ENCODE measurements at places on chromosomes 7 and 10.
A peak's percentile ranks its signal among the peaks of the same experiment; 100 is the strongest.

DNA sequence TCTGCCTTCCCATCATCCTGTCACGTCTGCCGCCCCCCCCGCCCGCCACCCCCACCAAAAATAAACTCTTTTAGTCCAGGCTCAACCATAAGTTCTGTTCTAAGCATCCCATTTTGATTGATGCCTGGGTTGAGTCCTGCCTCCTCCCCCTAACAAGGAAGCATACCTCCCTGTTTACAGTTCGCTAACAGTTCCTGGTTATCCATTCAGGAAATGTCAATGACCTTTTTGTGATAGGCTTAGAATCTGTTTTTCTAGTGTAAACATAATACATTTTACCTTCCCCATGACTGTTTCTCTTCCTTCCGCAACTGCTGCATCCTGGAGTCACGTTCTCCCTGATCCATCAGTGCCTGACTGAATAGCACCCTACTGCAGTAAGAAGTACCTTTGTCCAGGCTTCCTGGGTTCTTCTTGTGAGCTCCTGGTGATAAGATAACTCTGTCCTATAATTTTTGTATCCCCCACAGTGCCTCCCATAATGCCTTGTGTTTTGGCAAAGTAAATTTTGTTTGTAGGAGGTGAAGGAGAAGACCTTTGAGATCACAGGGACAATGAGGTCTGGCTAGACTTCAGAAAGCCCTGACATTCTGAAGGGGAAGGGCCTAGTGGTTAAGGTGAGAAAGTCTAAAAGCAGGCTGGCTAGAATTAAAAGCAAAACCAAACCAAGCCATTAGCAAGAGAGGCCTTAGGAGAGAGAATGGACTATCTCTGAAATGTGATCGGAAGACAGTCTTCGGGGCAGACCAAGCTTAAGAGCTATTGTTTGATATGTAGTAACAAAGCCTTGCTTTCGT is 7.3 kb downstream of the AGFG2 start:
- DNase-seq = no peak

DNA sequence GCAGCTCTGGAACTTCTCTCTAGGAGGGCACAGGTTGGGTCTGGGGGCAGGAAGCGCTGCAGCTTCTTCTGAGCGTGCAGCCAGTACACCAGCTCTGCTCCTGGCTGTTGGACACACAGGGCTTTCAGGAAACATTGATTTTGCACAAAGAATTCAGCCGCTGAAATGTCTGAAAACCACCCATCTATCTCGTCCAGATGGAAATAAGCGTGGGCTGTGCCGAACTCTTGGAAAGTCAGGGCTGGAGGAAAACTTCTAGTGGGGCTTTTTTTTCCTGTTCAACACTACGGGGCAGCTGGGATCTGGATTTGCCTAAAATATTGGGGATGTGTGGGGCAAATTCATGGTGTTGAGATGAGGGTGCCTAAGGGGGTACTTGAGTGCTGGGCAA is 31.2 kb downstream of the PALD1 start:
- no peak for DNase-seq

GRCh38 chr7:82263920-82264782 is 179.4 kb downstream of the CACNA2D1 start:
- DNase-seq = no peak

DNA sequence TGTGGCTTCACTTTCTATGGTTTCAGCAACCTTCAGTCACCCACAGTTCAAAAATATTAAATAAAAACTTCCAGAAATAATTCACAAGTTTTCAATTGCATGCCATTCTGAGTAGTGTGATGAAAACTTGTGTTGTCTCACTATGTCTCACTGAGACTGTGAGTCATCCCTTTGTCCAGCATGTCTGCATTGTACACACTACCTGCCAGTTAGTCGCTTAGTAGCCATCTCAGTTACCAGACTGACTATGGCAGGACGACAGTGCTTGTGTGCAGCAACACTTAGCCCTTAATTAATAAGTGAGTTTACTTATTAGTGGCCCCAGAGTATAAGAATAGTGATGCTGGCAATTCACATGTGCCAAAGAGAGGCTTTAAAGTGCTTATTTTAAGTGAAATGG is 22.5 kb downstream of the CCDC186 start:
- no peak for DNase-seq

DNA sequence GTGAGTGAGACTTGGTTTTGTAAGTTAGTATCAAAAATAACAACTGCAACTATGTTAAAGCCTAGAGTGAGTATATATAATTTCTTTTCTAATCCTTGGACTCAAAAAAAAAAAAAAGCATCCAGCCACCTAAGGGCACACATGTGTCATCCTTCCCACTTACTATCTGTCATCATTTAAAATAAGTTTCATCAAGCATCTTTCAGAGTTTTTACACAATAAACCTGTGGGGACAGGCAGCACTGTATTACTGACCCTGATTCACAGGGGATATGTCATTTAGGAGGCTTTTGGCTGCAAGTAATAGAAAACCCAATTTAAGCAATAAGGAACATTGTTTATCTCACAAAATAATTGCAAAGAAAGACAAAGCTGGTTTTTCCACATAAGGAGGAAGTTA is 32.3 kb upstream of the OSBPL3 start:
- no peak for DNase-seq

- DNase-seq = no peak
Measured at GRCh38 chr7:157630301-157630853, 293.6 kb downstream of the DNAJB6 start.

- DNase-seq = no peak
Measured at GRCh38 chr10:90644165-90644564, 213.7 kb downstream of the HTR7 start.

DNA sequence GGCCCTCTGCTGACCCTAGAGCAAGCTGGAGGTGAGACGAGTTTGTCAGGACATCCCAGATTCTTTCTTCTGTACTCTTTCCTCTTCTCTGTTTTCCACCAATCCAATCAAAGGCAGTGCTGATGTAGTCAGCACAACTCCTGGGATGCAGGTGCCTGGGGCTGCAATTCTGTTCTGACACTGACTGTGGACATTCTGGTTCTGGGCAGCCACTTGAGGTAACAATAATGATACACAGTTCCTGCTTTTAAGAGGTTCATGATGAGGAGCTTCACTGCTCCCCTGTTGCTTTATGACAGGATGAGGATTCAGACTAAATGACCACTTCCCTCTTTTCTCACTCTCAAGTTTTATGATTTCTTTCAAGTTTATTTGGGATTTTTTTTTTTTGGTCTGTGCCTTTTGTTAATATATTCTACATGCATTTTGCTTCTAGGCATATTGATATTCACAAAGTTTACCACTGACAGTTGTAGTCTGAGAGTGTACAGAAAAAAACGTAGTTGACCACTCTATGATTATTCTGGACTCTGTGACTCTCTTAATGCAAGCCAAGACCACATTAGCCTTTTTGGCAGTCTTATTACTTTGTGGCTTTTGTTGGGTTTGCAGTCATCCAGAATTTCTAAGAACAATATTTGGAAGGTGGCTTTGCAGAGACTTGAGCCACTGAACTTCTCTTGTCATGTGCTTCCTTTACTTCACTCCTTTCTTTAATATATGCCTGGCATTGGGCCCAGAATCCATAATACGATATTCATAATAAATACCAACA is 247.6 kb downstream of the AUTS2 start:
- no peak for DNase-seq

DNA sequence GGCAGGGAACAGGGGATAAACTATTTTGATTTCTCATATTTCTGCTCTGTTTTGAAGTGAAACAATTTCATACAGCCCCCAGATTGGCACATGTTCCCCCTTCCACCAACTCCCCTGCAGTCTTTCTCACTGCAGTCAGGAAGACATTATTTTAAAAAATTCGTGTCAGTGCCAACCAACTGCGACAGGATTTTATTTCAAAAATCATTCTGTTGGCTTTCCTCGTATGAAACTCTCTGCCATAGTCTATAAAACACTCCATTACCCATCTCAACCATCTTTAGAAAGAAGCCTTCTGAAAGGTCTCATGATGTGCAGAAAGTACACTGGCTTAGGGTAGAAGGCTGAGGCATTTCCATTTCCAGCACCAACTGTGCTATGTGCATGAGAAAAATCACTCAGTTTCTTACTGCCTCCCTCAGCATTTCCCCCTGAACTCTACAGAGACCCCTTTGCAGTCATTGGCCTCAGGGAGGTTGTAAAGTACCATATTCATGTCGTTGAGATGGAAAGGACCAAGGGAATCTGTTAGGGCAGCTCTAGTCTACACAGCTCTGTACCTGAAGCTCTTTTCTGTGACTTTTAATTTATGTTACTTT is 46.9 kb downstream of the STEAP1B start:
- no peak for DNase-seq

GRCh38 chr7:105830405-105831301 is 45.7 kb downstream of the ATXN7L1 start:
- no peak for DNase-seq

DNA sequence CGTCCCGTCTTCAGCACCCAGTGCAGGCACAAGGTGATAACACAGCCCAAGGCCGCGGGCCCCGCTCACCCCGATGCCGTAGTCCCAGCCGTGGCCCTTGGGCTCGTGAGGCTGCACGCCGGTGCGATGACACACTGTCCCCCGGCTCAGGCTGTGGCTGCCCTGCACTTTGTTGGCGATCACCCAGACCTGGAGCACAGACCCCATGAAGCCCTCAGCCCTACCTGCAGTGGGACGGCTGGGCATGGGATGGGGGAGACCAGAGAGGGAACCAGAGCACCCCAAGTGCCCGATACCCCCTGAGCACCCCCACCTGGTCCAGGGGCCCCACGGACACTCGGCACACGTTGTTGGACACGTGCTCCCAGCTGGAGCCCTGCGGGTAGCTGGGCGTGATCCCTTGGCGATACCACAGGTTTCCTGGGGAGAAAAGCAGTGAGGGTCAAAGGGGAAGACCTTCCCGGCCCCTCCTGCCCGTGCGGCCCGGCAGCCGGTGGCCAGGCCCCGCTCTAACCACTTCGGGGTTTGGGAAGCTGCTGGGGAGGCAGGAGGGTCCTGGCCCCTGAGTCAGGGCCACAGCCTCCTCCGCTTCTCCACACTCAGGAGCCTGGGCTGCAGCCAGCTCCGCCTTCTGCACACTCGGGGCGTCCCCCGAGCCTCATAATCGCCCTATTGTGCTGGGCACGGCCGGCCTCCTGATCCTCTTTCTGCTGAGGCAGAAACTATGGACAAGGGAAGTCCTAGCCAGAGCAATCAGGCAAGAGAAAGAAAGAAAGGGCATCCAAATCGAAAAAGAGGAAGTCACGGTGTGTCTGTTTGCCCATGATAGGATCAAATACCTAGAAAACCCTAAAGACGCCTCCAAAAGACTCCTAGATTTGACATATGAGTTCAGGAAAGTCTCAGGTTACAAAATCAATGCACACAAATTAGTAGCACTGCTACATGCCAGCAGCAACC is 6.7 kb downstream of the BHLHA15 start:
- no peak for DNase-seq

GRCh38 chr7:21140622-21141021 is 287.3 kb upstream of the SP4 start:
- DNase-seq = no peak

DNA sequence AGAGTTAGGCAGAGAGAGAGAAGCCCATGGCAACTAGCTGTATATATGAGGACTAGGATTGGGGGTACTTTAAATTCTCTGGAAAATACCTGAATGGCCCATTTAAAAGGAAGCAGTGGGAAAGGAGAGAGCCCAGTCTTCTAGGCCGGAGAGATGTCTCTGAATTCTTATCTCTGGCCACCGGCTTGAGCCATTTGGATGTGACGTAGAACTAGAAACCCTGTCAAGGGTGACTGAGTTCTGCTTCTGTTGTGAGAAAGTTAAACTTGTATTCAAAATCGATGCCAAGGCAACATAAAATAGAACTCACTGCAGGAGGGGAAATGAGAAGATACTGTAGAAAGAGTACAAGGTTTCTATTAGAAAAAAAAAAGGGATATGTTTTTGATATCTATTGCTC is 6.3 kb upstream of the GSTK1 start:
- no peak for DNase-seq

- no peak for DNase-seq
Measured at GRCh38 chr10:6863381-6863780, 283.3 kb upstream of the PRKCQ start.

DNA sequence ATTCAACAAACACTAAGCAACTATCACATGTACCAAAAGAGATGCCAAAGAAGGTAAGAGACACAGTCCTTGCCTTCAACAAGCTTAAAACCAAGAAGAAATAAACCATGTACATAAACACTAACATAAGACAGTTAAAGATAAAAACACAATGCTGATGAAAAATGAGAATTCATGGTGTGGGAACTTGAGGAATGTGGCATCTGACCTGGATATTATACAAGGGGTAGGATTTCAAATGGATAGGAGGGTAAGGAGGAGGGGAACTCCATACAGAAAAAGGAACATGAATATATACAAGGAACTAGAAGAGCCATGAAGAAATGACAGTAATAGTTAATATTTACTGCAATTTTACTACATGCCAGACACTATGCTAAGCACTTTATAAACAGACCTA is 11.0 kb downstream of the HIBADH start:
- DNase-seq = no peak

GRCh38 chr7:95391761-95392160 is 4.4 kb downstream of the PON3 start:
- no peak for DNase-seq

DNA sequence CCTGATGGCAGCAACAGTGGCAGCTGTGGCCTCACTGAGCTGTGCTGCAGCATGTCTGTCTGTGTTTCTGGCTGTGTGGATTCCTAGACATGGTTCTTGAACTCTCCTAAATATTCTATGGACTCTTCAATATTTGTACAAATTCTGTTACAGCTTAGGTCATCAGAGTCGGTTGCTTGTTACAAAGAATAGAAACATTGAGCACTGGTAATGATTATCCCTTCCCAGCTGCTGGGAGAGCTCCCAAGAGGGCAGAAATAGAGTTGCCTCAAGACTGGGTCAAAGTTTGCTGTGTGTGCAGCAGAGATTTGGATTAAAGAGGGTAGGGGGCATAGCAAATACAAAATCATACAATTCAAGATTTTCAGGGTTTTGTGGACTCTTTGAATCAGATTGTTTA is 337.1 kb upstream of the AKR1E2 start:
- DNase-seq = no peak

- peak; percentile 89 for DNase-seq
Measured at GRCh38 chr10:47047577-47048525, 136.6 kb downstream of the PTPN20 start.

GRCh38 chr7:96679886-96680285 is 29.8 kb downstream of the SEM1 start:
- DNase-seq = no peak

DNA sequence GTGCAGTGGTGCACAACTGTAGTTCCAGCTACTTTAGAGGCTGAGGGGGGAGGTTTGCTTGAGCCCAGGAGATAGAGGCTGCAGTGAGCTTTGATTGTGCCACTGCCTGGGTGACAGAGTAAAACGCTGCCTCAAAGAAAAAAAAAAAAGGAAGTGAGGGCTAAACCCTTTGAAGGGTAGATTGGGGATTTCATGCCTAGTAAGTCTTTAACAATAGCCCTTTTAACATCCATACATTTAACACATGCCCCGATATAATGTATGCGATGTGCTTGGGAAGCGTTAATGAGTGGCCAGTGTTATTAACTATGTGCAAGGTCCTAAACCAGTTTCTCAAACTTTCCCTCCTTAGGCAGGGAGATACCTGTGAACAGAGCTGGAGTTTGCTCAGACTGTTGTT is 229.2 kb upstream of the HPS1 start:
- no peak for DNase-seq

- no peak for DNase-seq
Measured at GRCh38 chr7:28671526-28671925, 259.2 kb downstream of the CREB5 start.
